ENCODE measurements at places on chromosomes 3 and 15.

GRCh38 chr3:145359040-145359439 lies 801.9 kb downstream of the PLOD2 start:
- no peak for DNase-seq

- DNase-seq, result no peak
These were observed 404.6 kb upstream of the C2CD4B start for GRCh38 chr15:62569460-62570404.

GRCh38 chr3:74751775-74752174 lies 137.3 kb upstream of the CNTN3 start:
- no peak for DNase-seq

DNA sequence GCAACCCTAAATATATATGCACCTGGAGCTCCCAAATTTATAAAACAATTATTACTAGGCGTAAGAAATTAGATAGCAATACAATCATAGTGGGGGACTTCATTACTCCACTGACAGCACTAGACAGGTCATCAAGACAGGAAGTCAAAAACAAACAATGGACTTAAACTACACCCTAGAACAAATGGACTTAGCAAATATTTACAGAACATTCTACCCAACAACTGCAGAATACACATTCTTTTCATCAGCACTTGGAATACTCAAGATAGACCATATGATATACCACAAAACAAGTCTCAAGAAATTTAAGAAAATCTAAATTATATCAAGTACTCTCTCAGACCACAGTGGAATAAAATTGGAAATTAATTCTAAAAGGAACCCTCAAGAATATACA lies 201.5 kb downstream of the OSBPL10 start:
- no peak for DNase-seq

Measured in CD4-positive, alpha-beta T cell treated with Interleukin-12 subunit alpha and Interleukin-12 subunit beta, for 1 hour (primary cell).